Stimulated activated CD8-positive, alpha-beta memory T cell treated with anti-CD3 and anti-CD28 coated beads, Interleukin-7, amount 100 ng/mL, for 48 hours (primary cell): ENCODE measurements at places on chromosomes 13 and 19.

GRCh38 chr13:32737111-32737571, 150.9 kb downstream of the PDS5B start:
- no peak for DNase-seq

- no peak for DNase-seq
These were observed 166.7 kb downstream of the LACC1 start for GRCh38 chr13:44046428-44046827.

- DNase-seq, result no peak
These were observed 311.4 kb upstream of the MAB21L1 start for GRCh38 chr13:35787937-35788336.

DNA sequence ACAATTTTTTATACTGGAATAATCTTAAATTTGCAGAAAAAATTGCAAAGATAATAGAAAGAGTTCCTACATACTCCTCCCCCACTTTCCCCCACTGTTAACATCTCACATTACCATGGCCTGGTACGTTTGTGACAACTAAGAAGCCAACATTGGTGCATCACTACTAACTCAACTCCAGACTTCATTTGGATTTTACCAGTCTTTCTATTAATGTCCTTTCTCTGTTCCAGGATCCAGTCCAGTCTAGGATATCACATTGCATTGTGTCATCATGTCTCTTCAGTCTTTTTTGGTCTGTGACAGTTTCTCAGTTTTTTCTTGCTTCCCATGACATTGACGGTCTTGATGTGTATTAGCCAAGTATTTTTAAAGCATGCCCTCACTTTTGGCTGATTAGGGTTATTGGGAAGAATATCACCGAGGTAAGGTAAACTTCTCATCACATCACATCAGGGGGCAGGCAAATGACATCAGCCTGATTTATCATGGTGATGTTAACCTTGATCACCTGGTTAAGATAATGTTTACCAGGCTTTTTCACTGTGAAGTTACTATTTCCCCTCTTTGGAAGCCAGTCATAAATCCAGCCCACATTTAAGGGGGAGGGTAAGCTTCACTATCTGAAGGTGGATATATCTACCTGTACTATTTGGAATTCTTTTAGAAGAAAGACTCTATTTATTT, 322.1 kb downstream of the ENOX1 start:
- no peak for DNase-seq

GRCh38 chr13:79483086-79483706, 2.2 kb downstream of the NDFIP2 start:
- DNase-seq, result no peak

- no peak for DNase-seq
These were observed 72.4 kb downstream of the STARD13 start for GRCh38 chr13:33213024-33213768.

- DNase-seq, result no peak
These were observed 20.3 kb downstream of the ACTN4 start for GRCh38 chr19:38667661-38668171.

GRCh38 chr19:39796000-39796498, 17.4 kb downstream of the LEUTX start:
- no peak for DNase-seq

- DNase-seq, result no peak
These were observed 5.4 kb upstream of the GAS6 start for GRCh38 chr13:113869263-113869662.

GRCh38 chr19:57317503-57317902, 2.8 kb upstream of the ZNF543 start:
- DNase-seq, result no peak

- no peak for DNase-seq
These were observed 75.3 kb upstream of the GPC6 start for GRCh38 chr13:93151277-93151676.

- DNase-seq, result no peak
These were observed 12.1 kb upstream of the NDFIP2 start for GRCh38 chr13:79468819-79469218.

GRCh38 chr19:12939975-12940423, 1.6 kb downstream of the CALR start:
- DNase-seq, result no peak

DNA sequence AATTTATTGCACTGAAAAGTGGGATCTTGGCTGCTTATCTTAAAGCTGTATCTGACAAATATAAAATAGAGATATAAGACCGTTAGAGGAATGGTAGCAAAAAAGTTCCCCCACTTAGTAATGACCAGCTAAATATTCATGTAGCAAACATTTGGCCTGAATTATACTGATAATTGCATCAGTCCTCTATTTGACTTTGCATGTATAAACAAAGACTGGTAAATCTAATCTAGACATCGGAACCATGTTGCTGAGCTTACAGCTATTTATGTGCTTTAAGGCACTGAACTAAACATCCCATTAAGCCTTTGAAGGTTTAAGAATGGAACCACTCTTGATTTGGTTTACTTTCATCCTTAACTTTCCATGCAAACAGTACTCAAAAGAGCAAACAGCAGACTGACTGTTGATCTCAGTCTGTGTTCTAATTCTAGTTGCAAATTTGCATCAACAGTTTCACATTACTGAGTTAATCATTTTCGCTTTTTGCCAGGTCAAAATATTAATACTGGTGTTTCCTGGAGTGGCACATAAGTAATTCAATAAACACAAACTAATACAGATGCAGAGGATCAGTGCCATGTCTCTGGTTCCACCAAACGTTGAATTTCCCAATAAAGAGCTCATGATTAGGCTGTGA, 203.5 kb upstream of the HTR2A start:
- no peak for DNase-seq

DNA sequence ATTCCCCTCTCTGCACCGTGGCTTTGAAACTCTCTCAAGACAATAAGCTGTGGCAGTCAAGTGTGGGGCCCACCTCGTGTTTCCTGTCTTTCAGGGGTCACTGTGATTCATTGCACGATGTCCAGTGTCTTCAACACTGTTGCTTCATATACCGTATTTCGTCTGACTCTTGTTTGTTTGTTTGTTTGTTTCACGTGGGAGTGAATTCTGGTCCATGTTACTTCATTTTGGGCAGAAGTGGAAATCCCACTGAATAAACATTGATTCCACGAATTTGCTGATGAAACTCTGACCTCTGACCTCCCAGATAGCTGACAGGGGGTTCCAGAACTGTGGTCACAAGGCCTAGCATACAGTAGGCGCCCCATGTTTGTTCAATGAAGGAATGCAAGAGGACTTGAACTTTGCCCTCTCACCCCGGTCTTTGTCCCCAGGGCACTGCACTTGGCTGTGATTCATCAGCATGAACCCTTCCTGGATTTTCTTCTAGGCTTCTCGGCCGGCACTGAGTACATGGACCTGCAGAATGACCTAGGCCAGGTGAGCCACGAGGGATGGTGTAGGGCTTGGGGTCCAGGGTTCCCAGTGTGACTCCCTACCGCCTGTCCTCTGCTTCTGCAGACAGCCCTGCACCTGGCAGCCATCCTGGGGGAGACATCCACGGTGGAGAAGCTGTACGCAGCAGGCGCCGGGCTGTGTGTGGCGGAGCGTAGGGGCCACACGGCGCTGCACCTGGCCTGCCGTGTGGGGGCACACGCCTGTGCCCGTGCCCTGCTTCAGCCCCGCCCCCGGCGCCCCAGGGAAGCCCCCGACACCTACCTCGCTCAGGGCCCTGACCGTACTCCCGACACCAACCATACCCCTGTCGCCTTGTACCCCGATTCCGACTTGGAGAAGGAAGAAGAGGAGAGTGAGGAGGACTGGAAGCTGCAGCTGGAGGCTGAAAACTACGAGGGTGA, 5.1 kb downstream of the NFKBIB start:
- no peak for DNase-seq

DNA sequence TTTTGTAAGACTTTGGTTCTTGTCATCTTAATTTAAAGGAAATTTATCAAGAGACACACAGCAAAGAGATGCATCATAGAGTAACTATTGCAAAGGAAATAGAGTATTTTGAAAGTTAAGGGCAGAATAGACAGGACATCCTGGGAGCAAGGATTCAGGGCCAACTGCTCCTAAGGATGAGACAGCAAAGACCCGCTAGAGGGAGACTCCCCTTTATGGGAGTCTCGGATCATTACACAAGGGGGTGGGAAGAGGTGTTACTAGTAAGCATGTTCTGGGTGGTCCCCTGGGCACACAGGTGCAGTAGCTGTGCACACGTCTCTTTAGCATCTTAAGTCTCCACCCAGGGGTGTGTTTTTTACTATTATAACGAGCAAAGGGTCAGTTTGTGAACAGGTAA, 9.6 kb downstream of the ZSCAN5C start:
- DNase-seq, result no peak

DNA sequence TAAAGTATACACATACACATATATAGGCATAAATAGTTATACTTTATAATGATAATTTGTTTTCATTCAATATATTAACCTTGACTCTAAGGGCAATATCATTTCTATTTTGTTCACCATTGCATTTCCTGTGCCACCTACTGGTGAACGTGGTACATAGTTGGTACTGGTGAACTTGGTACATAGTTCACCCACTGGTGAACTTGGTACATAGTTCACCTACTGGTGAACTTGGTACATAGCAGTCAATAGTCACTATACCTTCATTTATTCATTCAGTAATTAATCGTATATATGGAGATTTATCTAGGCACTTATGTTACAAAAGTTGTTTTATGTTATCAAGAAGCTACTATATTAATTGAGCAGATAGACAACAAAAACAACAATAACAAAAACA, 172.6 kb upstream of the ATXN8OS start:
- DNase-seq, result no peak

- DNase-seq, result no peak
These were observed 1464.5 kb upstream of the SLC10A2 start for GRCh38 chr13:104530741-104531140.

DNA sequence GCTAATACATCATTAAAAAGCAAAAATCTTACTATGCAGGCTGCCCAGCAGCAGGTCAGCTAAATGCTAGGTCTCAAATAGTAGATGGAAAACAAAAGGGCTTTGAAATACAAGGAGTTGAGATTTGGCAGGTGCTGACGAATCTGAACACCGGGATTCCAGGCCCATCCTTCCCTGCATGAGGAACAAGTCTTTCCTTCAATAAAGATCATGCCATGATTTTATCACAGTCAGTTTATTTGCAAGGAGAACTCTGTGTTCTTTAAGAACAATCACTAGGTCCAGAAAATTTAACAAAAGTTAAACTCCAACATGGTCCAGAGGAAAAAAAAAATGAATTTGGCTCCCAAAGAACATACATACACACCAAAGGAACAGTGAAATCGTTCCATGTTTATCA, 551.4 kb downstream of the SLITRK6 start:
- no peak for DNase-seq

- DNase-seq, result peak; percentile 50
These were observed 27.7 kb downstream of the MEIS3 start for GRCh38 chr19:47391510-47392223.

DNA sequence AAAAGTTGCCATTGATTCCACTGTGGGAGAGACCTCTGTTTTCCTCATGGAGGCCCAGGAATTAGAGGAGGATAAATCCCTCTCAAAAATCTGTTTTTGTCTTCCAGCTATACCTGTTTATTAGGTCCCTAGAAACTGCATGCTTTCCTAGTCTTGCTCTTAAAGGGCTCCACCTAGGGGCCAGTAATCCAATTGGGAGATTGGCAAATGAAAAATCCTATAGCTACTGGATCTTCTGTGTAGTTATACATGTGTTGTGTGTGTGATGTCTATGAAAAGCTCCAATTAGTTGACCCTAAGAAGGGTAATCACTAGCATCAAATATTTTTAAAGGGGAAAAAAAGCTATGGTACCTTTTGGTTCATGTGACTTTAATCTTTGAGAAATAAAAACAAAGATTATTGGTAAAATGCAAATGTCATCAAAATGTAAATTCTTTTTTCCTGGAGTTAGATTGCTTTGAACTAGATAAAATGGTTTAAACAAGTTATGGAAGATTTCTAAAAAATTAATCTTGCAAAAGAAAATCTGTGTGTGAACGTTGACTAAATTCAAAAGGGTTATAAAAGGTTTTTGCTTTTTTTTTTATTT, 63.4 kb upstream of the C1QTNF9B start:
- DNase-seq, result no peak

DNA sequence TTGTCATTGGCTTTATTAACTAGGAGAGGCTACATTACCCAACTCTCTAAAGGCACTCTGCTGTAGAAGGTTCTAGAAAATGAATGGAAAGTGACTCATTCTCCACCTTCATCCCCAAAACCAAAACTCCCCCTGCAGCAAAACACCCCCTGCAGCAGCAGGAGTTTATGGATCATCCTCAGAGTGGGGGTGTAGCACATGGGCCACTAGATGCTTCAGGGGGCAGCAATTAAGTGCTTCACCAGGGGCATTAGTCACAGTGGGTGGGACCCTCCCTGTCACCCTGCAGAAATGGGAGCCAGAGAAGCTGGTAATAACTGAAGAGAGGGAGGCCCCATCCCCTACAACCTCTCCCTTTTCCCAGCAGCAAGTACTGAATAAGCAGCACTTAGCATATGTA, 64.5 kb upstream of the MED4 start:
- DNase-seq, result no peak

DNA sequence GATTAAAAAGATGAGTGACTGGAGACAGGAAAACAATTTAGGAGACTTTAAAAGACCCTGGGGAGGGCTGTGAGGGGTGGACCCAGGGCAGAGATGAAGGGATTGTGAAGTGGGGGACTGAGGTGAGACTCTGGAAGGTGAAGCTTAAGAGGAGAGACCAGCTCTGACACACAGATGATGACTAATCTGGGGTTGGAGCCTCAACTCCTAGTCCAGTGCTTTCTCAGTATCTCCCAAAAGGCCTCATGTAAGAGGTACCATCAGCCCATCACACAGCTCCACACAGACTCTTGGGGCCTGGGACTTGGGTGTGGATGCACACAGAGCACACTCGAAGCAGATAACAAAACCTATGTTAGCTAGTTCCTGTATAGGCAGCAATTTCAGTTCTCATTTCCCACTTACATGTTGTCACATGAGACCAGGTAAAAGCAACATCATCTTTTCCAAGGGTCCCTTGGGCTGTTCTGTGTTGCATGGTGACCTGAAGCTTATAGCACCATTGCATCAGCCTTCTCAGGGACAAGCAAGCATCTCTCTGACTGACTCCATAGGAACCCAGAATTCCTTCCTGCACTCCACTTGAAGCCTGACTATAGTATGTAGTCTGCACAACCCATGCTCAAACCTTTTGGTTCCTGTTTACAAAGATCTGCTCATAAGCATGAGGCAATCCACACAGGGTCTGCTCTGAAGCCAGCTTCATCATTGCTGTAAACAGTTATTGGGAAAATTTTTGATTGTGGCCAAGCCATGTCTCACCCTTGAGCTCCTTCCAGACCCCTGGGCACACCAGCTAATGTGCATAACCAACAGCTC, 88.6 kb upstream of the MYCBP2 start:
- DNase-seq, result no peak

GRCh38 chr13:98619556-98619955, 42.6 kb upstream of the STK24 start:
- no peak for DNase-seq

DNA sequence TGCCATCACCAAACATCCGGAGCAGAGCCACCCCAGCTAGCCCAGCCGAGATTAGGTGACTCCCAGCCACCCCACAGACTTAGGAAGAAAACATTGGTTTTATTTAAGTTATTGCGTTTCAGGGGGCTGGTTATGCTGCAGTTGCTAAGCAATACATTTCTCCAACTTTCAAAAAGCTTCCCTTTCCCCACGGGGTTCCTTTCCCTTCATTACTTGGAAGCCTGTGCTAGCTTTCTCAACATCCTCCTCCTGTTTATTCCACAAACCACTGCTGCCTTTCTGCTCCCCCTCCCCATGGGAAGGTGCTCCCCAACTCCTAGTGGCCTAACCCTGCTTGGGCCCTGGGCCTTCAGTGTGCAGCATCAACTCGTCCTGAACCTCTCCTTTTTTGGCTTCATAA, 52.6 kb downstream of the CDADC1 start:
- DNase-seq, result no peak
